Glutamatergic neuron (in vitro differentiated cells): ENCODE measurements at places on chromosomes 2 and 18. TPM values are rescaled to one million over a fixed set of nuclear protein-coding genes. Genes with fewer than 3 reads are reported as not detected.

- no peaks in the 10 kb centered on the region for H3K36me3 ChIP-seq
- H3K4me1 ChIP-seq, result no peaks in the 10 kb centered on the region
- no peak for DNase-seq
- H3K27ac ChIP-seq, result no peak overlapping the region
- H3K27me3 ChIP-seq, result peaks cover 5% of the 10 kb centered on the region
Observed at GRCh38 chr2:110095994-110096633, 19.5 kb downstream of the MALL start.

GRCh38 chr18:41096504-41096903 lies 858.5 kb upstream of the PIK3C3 start:
- no peak for DNase-seq
- H3K4me1 ChIP-seq, result no peaks in the 10 kb centered on the region
- no peaks in the 10 kb centered on the region for H3K27me3 ChIP-seq
- no peaks in the 10 kb centered on the region for H3K36me3 ChIP-seq
- H3K27ac ChIP-seq, result no peak overlapping the region

DNA sequence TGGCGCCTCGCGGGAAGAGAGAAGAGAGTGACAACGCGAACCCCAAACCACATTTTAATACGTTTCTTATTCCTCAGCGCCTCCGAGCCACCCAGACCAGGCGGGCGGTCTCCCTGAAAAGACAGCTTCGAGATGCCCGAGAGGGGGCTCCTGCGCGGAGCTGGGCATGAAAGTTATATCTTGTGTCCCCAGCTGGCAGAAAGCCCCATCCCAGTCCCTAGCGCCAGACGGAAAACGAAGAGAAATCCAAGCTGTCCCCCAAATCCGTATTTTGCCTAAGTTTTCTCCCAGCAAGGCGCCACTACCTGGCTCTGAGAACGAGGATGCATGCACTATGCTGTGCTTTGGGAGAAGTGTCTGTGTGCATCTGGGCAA lies 797 bp downstream of the NXPH2 start:
- peak overlapping the region; percentile 89 for H3K4me3 ChIP-seq
- H3K27ac ChIP-seq, result no peak overlapping the region
- H3K4me1 ChIP-seq, result peaks cover 11% of the 10 kb centered on the region
- no peaks in the 10 kb centered on the region for H3K36me3 ChIP-seq

GRCh38 chr2:120771111-120771780 lies 35.6 kb downstream of the GLI2 start:
- H3K27me3 ChIP-seq, result peaks cover 8% of the 10 kb centered on the region
- DNase-seq, result peak; percentile 7
- no peak overlapping the region for H3K27ac ChIP-seq
- peaks cover 5% of the 10 kb centered on the region for H3K4me1 ChIP-seq
- H3K36me3 ChIP-seq, result no peaks in the 10 kb centered on the region
- no peak overlapping the region for H3K4me3 ChIP-seq

GRCh38 chr2:101200676-101201075 lies 49.5 kb upstream of the TBC1D8 start:
- no peaks in the 10 kb centered on the region for H3K4me1 ChIP-seq
- no peak overlapping the region for H3K4me3 ChIP-seq
- no peak overlapping the region for H3K27ac ChIP-seq
- DNase-seq, result no peak

- H3K27me3 ChIP-seq, result peaks cover 2% of the 10 kb centered on the region
- no peak overlapping the region for H3K27ac ChIP-seq
- no peaks in the 10 kb centered on the region for H3K4me1 ChIP-seq
- H3K4me3 ChIP-seq, result no peak overlapping the region
- DNase-seq, result no peak
Observed at GRCh38 chr2:158667586-158667985, 127.5 kb upstream of the DAPL1 start.

The RGPD4 gene
- total RNA-seq, result 0.12 TPM

The DNAJC5G gene
- total RNA-seq, result not detected

The TUBA3E gene
- not detected for total RNA-seq

DNA sequence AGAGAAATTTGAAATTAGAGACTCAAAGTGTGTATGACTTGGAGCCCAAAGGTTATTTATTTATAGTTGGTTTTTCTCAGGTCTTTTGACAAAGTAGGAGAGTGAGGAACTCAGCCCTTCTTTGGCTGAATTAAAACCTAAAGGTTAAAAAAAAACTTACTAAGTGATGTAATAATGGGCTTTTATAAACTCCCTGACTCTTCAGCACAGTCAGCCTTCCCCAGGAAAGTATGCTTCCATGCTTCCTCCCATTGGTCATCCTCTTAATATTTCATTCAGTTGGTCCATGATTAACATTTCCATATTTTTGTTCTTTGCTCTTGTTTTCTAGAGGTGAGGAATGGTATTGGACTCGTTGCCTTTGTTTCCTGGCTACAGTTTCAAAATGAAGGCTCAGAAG lies 7.2 kb downstream of the ARPC2 start:
- no peak for DNase-seq
- peaks cover 28% of the 10 kb centered on the region for H3K4me1 ChIP-seq
- H3K27me3 ChIP-seq, result no peaks in the 10 kb centered on the region
- no peak overlapping the region for H3K4me3 ChIP-seq
- peak overlapping the region; percentile 12 for H3K27ac ChIP-seq

GRCh38 chr2:126921066-126921465 lies 22.4 kb downstream of the TEX51 start:
- no peak overlapping the region for H3K27ac ChIP-seq
- no peak for DNase-seq
- H3K36me3 ChIP-seq, result peaks cover 17% of the 10 kb centered on the region
- H3K4me1 ChIP-seq, result no peaks in the 10 kb centered on the region

DNA sequence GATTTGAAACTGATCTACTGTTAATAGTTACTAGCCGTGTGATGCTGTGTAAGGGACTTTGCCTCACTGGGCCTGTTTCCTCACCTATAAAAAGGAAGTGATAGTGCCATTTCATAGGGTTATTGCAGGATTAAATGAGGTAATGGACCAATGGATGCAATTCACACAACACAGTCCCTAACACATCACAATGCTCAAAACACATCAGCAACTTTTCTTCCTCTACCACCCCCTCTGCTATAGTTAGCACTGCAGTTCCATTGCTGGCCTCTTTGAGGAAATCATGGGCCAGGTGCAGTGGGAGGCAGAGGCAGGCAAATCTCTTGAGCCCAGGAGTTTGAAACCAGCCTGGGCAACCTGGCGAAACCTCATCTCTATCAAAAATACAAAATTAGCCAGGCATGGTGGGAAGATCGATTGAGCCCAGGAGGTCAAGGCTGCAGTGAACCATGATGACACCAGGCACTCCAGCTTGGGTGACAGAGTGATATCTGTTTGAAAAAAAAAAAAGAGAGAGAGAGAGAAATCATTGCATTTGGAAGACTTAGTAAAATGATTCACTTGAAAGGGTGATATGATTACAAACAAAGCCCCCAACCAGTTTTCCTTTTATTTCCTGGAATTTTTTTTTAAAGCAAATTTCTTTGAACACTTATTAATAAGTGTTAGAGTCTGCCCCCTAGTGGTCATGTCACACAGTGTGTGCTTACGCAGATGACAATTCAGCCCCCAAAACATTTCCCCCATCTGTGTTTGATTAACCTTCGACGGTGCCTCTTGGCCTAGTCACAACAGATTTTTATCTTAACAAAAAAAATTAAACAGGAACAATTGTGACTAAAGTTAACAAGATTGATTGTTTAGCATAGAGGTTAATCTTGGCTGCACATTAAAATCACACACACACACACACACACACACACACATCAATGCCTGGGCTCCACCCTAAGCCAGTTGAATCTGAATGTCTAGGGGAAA lies 88.6 kb upstream of the BCL11A start:
- no peak overlapping the region for H3K4me3 ChIP-seq
- H3K4me1 ChIP-seq, result peaks cover 33% of the 10 kb centered on the region
- peaks cover 3% of the 10 kb centered on the region for H3K36me3 ChIP-seq

The CROCC2 gene
- not detected for total RNA-seq

The SERPINB12 gene
- not detected for total RNA-seq

- DNase-seq, result no peak
- H3K4me3 ChIP-seq, result no peak overlapping the region
- H3K27ac ChIP-seq, result no peak overlapping the region
- no peaks in the 10 kb centered on the region for H3K27me3 ChIP-seq
- H3K36me3 ChIP-seq, result no peaks in the 10 kb centered on the region
- H3K4me1 ChIP-seq, result no peaks in the 10 kb centered on the region
Observed at GRCh38 chr18:55109818-55110414, 150.7 kb upstream of the CCDC68 start.

GRCh38 chr2:200596774-200597570 lies 11.2 kb downstream of the AOX1 start:
- H3K36me3 ChIP-seq, result no peaks in the 10 kb centered on the region
- no peak for DNase-seq
- H3K4me3 ChIP-seq, result no peak overlapping the region

GRCh38 chr2:226984750-226985582 lies 149.1 kb downstream of the RHBDD1 start:
- peak overlapping the region; percentile 88 for H3K27ac ChIP-seq
- peak overlapping the region; percentile 15 for H3K4me3 ChIP-seq
- no peak for DNase-seq
- H3K36me3 ChIP-seq, result no peaks in the 10 kb centered on the region
- H3K4me1 ChIP-seq, result peaks cover 17% of the 10 kb centered on the region

GRCh38 chr2:5368263-5368662 lies 323.9 kb upstream of the SOX11 start:
- DNase-seq, result no peak
- H3K27me3 ChIP-seq, result no peaks in the 10 kb centered on the region
- H3K4me1 ChIP-seq, result peaks cover 32% of the 10 kb centered on the region
- H3K27ac ChIP-seq, result no peak overlapping the region

- no peaks in the 10 kb centered on the region for H3K27me3 ChIP-seq
- H3K36me3 ChIP-seq, result no peaks in the 10 kb centered on the region
- no peak overlapping the region for H3K4me3 ChIP-seq
- no peak overlapping the region for H3K27ac ChIP-seq
- H3K4me1 ChIP-seq, result no peaks in the 10 kb centered on the region
Observed at GRCh38 chr2:38148501-38148900, 72.5 kb upstream of the CYP1B1 start.

The WDPCP gene
- total RNA-seq, result 4.3 TPM
